ENCODE measurements at places on chromosomes 13 and 19.

GRCh38 chr19:19956434-19957075, 55.8 kb downstream of the ZNF93 start:
- DNase-seq = no peak

- no peak for DNase-seq
These were observed 793.9 kb upstream of the PCDH20 start for GRCh38 chr13:62209529-62209928.

DNA sequence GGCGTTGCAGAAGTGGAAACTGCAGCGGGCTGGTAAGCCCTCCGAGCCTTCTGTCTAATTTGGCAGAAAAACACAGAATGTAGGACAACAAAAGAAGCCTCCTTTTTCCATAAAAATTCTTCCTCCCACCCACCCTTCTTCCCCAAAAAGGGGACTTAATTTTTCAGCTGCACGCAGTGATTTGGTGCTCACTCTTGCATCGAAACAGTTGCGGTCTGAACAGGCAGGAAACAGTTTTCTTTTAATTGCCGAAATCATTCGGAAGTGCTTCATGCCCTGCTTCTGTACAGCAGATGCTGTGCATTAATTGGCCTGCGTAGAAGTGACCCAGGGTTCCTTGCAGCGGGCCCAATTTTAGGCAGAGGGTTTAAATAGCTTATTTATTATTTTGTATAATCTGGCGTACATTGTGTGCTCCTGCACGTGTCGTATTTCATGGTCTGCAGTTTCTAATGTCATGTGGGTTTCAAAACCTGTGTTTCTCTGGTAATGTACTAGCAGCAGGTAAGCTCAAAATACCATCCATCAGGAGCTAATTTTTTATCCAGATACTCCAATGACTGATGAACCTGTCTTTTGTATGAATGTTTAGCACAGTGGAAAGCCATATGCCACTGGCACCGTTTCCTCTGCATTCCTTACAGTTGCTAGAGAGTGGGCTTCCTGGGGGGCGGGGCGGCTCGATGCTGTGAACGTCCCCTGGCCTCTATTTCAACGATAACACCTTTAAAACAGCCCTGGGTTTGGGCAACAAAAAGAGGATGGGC, 66.6 kb downstream of the GGACT start:
- peak; percentile 23 for DNase-seq

DNA sequence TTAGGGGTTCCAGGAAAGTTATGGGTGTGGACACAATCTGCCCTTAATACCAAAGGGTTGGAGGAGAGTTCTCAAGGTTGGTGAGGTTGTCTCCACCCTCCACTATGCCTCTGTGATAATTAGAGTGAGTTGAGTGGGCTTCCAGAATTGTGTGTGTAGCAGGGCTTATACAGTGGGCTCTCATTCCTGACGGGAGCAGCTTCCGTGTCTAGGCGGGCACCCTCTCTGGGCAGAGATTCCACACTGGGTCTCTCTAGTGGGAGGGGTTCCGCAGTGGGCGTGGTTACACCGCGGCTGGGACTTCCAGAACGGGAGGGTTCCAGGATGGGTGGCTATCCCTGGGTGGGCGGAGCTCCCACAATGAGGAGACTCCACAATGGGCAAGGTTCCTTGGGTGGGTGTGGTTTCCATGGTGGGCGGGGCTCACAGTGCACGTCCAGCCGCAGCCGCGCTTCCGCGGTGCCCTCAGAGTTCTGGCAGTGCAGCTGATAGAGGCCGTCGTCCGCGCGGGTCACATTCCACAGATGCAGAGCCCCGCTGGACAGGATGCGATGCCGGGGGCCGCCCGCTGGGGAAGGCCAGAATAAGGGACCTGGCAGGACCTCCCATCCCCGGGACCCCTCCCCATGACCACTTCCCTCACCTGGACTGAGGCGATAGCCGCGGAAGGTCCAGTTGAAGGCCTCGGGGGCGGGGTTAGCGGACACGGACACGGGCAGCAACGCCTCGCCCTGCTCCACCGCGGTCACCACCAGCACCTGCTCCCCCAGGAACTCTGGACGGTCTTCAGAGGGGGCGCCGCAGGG, 8.4 kb downstream of the NPHS1 start:
- no peak for DNase-seq

DNA sequence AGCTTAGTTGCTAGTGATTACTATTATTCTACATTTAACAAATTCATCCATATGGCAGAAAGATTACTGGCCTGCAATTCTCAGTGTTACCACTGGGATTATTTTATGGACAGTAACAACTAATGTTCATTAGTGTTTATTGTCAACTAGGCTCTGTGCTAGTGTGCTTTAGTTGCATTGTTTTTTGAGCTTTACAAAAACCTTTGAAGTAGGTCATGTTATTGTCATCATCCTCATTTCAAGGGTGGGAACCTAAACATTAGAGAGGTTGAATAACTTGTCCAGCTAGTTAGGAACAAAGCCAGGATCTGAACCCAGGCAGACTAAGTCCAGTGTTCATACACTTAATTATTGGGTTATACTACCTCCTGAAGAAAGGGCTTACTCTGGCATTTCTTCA, 27.8 kb upstream of the TDRD3 start:
- DNase-seq = peak; percentile 9

- no peak for DNase-seq
These were observed 1.9 kb upstream of the GPI start for GRCh38 chr19:34363094-34363493.

- no peak for DNase-seq
These were observed 104.5 kb downstream of the UGGT2 start for GRCh38 chr13:95948656-95949055.

GRCh38 chr13:105798541-105798940, 736.9 kb downstream of the EFNB2 start:
- no peak for DNase-seq

- no peak for DNase-seq
These were observed 744.1 kb downstream of the UQCRFS1 start for GRCh38 chr19:28468701-28469459.

GRCh38 chr19:38078302-38078930, 145.6 kb downstream of the DPF1 start:
- no peak for DNase-seq

- no peak for DNase-seq
These were observed 4.0 kb downstream of the KLF16 start for GRCh38 chr19:1859331-1859781.

- DNase-seq = peak; percentile 65
These were observed 6.0 kb upstream of the WDR88 start for GRCh38 chr19:33125929-33126388.

DNA sequence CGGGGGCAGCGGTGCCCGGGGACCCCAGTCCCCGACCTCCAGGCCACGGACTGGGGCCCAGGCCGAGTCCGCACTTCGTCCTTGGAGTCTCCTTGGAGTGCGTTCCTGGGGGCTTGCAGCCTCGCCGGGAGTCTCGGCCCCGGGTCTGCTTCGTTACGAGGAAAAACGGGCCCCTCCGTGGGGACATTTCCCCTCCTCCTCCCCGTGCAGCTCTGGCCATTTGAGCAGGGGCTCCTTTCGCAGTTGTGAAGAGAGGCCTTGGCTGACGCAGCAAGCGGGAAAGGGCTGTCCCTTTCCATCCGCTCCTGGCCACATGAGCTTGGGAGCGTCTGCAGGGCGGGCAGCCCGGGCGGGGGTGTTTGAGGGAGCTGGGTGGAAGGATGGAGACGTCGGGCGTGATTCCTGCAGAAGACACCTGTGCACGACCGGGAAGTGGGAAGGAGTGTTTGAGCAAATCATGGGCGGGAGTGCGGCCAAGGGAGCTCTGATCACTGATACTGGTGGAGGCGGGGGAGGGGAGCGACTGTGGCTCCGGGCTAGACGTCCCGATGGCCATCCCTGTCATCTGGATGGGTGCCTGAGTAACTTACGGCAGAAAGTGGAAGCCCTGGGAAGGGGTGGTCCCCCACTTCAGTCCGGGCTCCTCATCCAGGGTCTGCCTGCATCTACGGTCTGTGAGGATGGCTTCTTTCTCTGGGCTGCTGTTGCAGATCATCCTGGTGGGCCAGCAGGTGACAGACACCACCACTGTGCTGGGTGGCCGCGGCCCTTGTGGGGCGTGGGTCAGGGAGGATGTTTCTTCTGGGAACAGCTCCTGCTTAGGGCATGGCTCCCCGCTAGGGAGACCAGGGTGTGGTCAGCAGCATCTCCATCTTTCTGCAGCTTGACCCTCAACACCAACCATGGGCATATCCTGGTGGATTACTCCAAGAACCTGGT, 736 bp downstream of the GPI start:
- no peak for DNase-seq

DNA sequence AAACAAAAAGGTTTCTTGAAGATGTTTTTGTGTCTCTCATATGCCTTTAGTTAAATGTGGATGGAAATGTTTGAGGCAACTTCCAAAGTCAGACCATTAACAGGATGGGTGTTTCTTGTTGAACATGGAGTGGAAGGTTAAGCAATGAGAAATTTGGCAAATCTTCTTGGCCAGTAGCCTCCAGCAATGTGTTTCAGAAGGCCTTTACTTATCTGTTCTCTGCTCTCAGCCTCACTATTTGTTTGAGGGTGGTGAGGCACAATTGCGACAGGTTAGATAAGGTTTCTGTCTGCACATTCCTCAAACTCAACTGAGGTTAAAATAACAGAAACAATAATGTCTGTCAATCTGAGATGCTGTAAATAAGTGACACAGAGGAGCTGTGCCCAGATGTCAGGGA, 1019.0 kb downstream of the DIAPH3 start:
- DNase-seq = no peak

DNA sequence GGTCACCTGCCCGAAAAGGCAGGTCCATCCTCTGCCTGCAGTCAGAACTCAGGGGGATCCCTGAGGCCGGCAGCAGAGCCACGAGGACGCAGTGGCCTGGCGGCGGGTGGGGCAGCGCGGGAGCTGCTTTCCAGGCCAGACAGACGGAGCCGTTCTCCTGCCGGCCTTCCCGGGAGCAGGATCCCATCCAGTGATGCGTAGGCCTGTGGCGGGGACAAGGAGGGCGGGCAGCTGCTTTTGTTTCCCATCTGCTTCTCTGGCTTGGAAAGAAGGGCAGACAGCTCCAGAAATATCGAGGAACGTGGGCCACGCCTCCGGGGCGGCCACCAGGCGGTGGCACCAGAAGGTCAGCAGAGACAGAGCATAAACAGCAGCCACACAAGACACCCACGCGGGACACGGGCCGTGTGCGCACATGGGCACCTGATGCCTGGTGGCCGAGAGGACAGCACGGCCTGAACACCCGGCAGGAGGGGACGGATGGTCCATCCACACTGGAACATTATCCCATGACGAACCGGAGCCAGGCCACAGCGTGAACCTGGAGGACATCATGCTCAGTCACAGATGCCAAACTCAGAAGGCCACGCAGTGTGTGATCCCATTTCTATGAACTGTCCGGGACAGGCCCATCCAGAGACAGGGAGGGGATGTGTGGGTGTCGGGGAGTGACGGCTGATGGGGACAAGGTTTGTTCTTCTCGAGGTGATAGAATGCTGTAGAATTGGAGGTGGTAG, 13.9 kb upstream of the MKNK2 start:
- no peak for DNase-seq

- DNase-seq = no peak
These were observed 2.8 kb upstream of the MKNK2 start for GRCh38 chr19:2053601-2054389.

DNA sequence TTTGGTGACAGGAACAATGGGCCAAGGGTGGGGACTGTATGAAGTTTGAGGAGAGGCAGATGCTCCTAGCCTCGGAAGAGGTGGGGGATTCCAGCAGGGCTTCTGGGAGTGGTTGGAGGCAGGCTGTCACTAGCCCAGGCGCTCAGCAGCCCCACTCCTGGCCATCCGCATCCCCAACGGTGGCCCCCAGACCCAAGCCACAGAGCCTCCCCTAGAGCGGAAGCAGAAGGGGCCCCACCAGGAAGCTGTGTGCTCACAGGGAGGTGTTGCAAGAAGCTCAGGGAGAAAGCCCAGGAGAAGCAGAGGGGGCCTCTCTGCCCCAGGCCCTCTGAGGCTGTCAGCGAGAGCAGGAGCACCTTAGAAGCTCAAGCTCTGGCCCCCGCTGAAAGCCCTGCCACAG, 8.3 kb downstream of the PRAM1 start:
- no peak for DNase-seq

DNA sequence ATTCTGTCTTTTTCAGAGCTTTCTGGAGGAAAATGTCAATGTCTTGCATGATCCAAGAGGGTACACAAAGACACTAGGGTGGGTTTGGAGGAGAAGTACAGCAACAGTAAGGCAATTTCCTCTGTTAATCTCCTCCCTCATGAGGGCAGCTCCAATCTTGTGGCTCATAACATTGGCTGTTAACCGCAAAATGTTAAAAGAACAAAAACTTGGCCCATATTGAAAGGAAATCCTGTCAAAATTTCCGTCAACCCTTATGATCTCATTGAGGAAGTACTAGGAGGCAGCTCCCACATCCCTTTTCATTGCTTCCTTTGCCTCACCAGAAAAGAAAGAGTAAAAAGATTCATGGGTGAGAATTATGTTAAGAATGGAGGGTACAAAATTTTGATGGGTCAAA, 11.6 kb downstream of the OXGR1 start:
- DNase-seq = no peak

GRCh38 chr13:25707726-25708125, 336.0 kb downstream of the ATP8A2 start:
- no peak for DNase-seq

GRCh38 chr19:11265785-11266236, 3.5 kb upstream of the DOCK6 start:
- no peak for DNase-seq

- DNase-seq = no peak
These were observed 6.4 kb downstream of the FBN3 start for GRCh38 chr19:8143041-8143440.

- DNase-seq = no peak
These were observed 349.2 kb upstream of the KLHL1 start for GRCh38 chr13:70457474-70457873.

DNA sequence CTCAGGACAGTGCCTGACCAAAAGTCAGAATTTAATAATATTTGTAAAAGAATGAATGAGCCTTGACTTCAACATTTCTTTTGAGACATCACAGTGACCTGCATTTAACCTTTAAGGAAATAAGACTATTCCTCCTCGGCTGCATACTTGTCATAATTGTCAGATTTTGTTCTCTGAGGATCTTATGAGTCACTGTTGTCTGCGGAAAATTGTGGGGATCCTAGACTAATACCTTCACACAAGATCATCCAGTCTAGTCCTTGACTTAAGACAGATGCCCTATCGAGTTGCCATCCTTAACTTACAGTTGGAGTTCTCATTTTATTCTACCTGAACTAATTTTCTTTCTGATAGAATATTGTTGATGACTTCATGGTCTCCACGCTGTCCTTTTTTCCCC, 198.4 kb downstream of the DLEU7 start:
- no peak for DNase-seq

- no peak for DNase-seq
These were observed 82.7 kb downstream of the FOXO1 start for GRCh38 chr13:40583738-40584137.
